Thymus (tissue), 14 donors: ENCODE measurements at places on chromosomes 13 and 19. TPM values are rescaled to one million over a fixed set of nuclear protein-coding genes. Genes with fewer than 3 reads are reported as not detected.

The KASH5 gene
- polyA plus RNA-seq = 0.09 TPM

The VSTM1 gene
- 0.37 TPM for polyA plus RNA-seq

GRCh38 chr13:93280688-93281087 is 54.1 kb downstream of the GPC6 start:
- H3K4me1 ChIP-seq = no peaks in the 10 kb centered on the region
- H3K36me3 ChIP-seq = no peaks in the 10 kb centered on the region
- H3K4me3 ChIP-seq = no peak overlapping the region
- H3K27ac ChIP-seq = no peak overlapping the region
- no peaks in the 10 kb centered on the region for H3K27me3 ChIP-seq

DNA sequence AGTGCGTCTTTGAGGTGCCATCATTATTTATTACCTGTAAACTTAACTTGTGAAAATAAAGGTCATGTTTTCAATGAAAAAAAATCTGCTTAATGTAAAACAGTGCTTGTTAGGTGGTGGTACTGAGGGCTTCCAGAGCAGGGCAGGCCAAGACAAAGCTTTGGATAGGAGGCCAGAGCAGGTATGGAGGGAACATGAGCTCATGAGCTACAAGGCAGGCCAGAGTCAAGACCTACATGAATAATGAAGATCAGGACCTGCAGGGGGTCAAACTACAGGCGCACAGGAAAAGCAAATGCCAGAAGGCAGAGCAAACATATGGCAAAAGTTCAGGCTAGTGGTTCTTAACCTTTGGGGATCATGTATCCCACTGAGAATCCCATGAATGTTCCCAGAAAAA is 343.5 kb downstream of the GPC5 start:
- no peak overlapping the region for H3K4me3 ChIP-seq
- no peaks in the 10 kb centered on the region for H3K27me3 ChIP-seq
- no peaks in the 10 kb centered on the region for H3K36me3 ChIP-seq
- H3K27ac ChIP-seq = no peak overlapping the region
- no peak for DNase-seq
- H3K4me1 ChIP-seq = no peaks in the 10 kb centered on the region

DNA sequence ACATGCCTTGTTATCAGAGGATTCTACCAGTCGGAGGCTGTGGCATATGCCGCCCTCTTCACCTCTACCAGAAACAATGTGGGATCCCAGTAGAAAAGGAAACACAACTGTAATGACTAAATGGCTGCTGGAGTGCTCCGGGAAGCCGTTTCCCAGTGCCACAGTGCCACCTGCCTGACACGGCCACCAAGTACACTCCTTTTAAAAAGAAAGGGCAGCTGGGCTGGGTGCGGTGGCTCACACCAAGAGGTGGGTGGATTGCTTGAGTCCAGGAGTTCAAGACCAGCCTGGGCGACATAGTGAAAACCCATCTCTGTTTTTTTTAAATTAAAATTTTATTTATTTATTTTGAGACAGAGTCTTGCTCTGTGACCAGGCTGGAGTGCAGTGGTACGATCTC is 67.3 kb downstream of the TRPM4 start:
- H3K4me1 ChIP-seq = no peaks in the 10 kb centered on the region
- no peaks in the 10 kb centered on the region for H3K36me3 ChIP-seq
- no peak overlapping the region for H3K4me3 ChIP-seq
